ENCODE measurements at places on chromosomes 2 and 18. TPM values are rescaled to one million over a fixed set of nuclear protein-coding genes. Genes with fewer than 3 reads are reported as not detected.

DNA sequence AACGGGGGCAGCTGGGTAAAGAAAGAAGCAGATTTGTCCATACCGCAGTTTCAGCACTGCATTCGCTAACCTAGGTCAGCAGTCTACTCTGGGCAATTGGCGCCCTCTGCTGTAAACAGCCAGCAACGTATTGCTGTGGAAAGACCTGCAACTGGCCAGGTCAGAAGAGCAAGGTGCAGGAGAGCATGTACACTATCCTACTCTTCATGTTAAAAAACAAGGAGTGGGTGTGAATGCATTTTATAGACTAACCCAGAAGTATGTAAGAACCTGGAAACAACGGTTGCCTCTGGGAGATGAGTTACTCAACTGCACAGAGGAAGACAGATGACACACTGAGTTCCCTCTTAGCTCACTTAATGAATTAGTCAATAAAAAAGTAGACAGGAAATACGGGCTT is 6.2 kb downstream of the MRPS5 start:
- DNase-seq, result peak; percentile 62

DNA sequence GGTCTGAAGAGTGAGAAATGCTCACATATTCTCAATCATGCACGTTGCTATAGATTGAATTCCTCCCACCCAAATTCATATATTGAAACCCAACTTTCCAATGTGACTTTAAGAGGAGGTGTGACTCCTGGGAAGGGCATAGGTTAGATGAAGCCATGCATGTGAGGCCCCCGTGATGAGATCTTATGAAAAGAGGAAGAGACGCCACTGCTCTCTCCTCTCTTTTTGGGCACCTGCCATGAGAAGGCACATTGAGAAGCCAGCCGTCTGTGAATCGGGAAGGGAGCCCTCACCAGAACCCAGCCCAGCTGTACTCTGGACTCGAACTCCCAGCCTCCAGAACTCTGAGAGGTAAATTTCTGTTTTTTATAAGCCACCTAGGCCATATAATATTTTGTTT is 842.6 kb upstream of the SALL3 start:
- DNase-seq, result no peak

GRCh38 chr2:35714883-35715282 is 640.7 kb upstream of the CRIM1 start:
- no peak for DNase-seq

GRCh38 chr2:177242121-177242987 is 22.2 kb downstream of the NFE2L2 start:
- peak; percentile 87 for DNase-seq

GRCh38 chr18:55163550-55163949 is 204.3 kb upstream of the CCDC68 start:
- no peak for DNase-seq

GRCh38 chr2:79831961-79832360 is 319.1 kb downstream of the CTNNA2 start:
- DNase-seq, result no peak

DNA sequence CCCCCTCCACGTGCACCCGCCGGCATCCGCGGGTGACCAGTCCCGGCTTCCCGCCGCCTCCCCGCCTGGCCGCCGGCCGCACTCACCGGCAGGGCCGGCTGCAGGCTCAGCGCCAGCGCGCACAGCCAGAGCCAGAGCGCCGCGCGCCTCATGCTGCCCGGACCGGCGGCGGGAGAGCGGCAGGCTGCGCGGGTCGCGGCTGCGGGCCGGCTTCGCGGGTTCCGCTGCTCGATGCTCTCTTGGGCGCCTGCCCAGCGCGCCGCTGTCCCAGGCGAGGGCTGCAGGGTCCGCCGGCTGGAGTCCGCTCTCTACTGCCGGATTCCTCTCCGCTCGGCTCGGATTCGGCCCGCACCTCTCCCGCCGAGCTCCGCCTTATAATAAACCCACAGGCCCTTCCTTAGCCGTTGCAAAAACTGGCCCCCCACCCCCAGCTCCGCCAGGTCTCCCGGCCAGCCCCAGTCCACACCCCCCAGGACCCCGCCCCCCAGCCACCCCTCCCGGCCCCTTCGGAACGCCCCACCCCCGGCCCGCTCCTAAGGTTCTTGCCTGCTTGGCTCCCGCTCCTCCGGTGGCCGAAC is at the start of gene SDC1:
TSS of gene SDC1 (minus strand) at position 415 of the 578 bp plus-strand sequence. CDS start at position 152, 263 bp downstream.
- DNase-seq, result no peak

- DNase-seq, result no peak
These were observed 150.6 kb upstream of the EPC2 start for GRCh38 chr2:148493822-148494563.

GRCh38 chr2:158776231-158776630 is 18.9 kb upstream of the DAPL1 start:
- no peak for DNase-seq

DNA sequence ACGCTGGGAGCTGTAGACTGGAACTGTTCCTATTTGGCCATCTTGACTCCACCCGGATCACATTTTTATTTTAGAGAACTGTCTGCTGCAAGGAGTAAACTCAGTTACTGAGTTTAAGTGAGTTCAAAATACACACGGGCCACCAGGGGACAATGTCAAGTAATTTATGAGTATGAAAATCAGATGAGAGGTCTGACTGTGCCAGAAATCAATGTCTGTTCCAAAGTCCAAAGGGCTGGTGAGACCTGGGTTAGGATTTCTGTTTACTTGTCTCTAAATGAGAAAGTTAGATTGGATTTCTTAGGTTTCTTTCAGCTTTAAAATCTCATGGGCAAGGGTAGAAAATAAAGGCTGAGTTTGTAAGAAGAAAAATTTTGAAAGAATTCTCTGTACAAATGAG is 465.8 kb upstream of the MEIS1 start:
- DNase-seq, result no peak

DNA sequence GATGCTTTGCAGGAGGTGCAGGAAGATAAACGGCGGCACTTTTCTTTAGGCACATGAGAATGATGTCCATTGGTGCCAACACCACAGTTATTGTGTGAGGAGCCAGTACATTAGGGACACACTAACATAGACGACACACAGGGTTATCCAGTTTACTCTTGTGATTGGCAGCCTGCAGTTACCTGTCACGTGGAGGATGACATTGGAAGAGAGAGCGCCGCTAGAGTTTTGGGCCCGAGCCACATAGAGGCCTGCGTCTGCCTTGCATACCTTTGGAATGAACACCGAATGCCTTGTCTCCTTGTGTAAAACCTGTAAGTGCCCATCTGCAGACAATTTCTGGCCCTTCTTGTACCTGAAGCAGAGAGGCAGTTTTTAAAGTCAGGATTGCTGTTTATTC is 26.9 kb upstream of the TTN start:
- DNase-seq, result no peak

DNA sequence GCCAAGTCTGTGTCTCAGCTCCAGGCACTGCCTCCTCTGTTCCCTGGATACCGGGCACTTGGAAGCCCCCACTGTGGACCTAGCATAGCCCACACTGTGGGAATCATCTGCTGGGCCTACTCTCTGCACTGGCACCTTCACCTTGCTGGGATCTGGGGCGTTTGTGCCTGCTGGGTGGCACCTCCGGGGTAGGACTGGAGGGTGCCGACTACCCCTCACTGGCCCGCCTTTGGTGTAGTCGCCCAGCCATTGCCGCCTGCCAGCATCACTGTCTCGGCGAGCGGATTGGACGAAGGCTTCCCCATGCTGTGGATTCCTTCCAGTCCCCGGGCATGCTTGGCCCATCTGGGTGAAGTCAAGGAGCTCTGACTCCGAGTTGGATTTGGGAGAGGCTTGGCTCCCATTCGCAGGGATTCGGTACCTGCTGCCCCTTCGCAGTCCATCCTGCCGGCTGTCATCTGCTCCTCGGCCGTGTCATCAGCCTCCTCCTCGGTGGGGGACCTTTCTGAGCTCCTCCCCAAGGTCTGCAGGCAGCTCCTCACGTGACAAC is 180.6 kb upstream of the HDAC4 start:
- no peak for DNase-seq

DNA sequence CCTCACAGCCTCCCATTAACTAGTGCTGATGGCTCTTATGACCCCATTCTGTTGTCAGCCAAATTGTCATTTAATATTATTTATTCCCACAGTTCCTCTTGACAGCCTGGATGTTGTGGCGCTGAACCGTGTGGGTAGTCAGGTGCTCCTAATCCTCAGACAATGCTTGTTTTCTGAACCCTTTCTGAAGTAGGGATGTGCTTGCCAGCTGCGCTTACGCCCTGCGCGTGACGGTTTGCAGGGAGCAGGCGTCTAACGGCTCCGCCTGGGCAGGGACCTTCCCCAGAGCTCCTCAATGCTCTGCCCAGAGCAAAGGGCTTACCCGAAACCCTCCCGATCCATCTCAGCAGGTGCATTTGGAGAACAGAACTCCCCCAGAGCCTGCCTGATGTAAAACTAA is 358.2 kb upstream of the MYT1L start:
- DNase-seq, result no peak

GDF7 gene
- total RNA-seq, result not detected

CDCA7 gene
- total RNA-seq, result 72.5 TPM

RPIA gene
- total RNA-seq, result 28.6 TPM

TPGS2 gene
- total RNA-seq, result 102 TPM

LCT gene
- total RNA-seq, result 0.37 TPM

FHOD3 gene
- total RNA-seq, result 0.34 TPM

NAT8 gene
- total RNA-seq, result not detected

IFIH1 gene
- 5.1 TPM for total RNA-seq

LPIN1 gene
- total RNA-seq, result 38.5 TPM

OSR1 gene
- 0.13 TPM for total RNA-seq

UGT1A6 gene
- total RNA-seq, result not detected

Data from A673 (cell line).